ENCODE measurements at places on chromosomes 4 and X.

GRCh38 chr4:2793586-2794485 lies 951 bp downstream of the SH3BP2 start:
- peak; percentile 44 for DNase-seq

GRCh38 chr4:40763228-40763716 lies 13.5 kb downstream of the NSUN7 start:
- peak; percentile 96 for DNase-seq

- no peak for DNase-seq
Observed at GRCh38 chr4:70700712-70701111, 12.4 kb downstream of the UTP3 start.

- no peak for DNase-seq
Observed at GRCh38 chr4:64489628-64490027, 80.4 kb upstream of the TECRL start.

GRCh38 chrX:35726176-35726575 lies 72.0 kb upstream of the MAGEB16 start:
- no peak for DNase-seq

DNA sequence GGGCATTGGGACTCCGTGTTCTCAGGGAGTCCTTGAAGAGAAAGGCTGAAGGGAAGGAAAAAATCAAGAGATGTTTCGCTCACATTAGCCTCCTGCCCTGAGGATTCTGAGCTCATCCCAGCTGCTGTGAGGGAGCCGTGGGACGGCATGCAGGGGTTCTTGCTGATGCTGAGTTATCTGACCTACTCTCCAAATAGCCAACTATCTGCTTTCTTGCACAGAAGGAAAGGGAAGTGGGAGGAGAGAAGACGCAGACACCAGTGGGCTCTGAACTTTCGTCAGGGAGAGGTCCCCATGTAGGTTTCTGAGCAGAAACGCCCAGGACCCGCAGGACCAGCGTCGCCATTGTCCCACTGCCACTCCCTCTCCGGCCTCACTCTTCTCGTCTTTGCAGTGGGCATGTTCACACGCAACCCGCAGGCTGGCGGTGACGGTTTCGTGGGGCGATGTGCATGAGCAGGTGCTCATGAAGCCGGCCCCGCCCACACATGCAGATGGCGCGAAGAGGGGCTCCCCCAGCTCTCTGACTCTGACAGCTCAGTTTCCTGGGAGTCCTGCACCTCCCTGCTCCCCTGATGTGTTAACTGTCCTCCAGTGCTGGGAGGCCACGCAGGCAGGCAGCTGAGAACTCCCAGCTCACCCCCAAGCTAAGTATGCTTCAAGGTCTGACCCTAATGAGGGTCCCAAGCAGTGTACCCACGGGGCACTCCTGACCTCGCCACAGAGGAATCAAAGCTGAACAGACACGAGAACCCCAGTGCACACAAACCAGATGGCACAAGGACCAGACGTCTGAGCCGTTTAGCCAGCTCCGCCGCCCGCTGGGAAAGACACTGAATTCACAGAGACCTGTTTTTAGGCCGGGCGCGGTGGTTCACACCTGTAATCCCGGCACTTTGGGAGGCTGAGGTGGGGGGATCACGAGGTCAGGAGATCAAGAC lies 13.6 kb upstream of the ABLIM2 start:
- no peak for DNase-seq

GRCh38 chr4:76665153-76665552 lies 230.1 kb downstream of the SHROOM3 start:
- peak; percentile 63 for DNase-seq

Measured in fibroblast of upper back skin (primary cell).